ENCODE measurements at places on chromosomes 6 and 20. TPM values are rescaled to one million over a fixed set of nuclear protein-coding genes. Genes with fewer than 3 reads are reported as not detected.

KAT14 gene
- total RNA-seq, result 13.6 TPM

SLC22A2 gene
- total RNA-seq, result not detected

RIPPLY2 gene
- total RNA-seq, result not detected

PLN gene
- not detected for total RNA-seq

CCN2 gene
- 283 TPM for total RNA-seq

EYA2 gene
- 0.57 TPM for total RNA-seq

RAET1G gene
- 1.3 TPM for total RNA-seq

PRRT1 gene
- 0.29 TPM for total RNA-seq

MPIG6B gene
- total RNA-seq, result not detected
